ENCODE measurements at places on chromosomes 5 and 9.

- DNase-seq: no peak
Measured at GRCh38 chr9:17843236-17843635, 264.4 kb downstream of the SH3GL2 start.

- DNase-seq: no peak
Measured at GRCh38 chr9:37429441-37430285, 7.2 kb downstream of the GRHPR start.

DNA sequence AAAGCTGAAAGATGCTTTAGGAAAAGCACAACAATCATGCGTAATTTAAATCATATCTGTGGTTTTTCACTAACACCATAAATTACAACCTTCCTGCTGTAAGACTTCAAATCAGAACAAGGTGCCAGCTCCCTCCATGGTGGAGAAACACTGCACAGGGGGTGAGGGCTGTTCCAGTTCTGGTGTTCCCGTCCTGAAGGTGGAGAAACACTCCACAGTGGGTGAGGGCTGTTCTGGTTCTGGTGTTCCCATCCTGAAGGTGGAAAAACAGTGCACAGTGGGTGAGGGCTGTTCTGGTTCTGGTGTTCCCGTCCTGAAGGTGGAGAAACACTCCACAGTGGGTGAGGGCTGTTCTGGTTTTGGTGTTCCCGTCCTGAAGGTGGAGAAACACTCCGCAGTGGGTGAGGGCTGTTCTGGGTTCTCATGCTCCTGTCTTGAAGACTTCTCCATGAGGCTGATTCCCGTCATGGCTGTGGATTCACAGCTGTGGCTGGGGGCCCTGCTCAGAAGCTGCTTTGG, 12.9 kb downstream of the PLEKHG4B start:
- no peak for DNase-seq

DNA sequence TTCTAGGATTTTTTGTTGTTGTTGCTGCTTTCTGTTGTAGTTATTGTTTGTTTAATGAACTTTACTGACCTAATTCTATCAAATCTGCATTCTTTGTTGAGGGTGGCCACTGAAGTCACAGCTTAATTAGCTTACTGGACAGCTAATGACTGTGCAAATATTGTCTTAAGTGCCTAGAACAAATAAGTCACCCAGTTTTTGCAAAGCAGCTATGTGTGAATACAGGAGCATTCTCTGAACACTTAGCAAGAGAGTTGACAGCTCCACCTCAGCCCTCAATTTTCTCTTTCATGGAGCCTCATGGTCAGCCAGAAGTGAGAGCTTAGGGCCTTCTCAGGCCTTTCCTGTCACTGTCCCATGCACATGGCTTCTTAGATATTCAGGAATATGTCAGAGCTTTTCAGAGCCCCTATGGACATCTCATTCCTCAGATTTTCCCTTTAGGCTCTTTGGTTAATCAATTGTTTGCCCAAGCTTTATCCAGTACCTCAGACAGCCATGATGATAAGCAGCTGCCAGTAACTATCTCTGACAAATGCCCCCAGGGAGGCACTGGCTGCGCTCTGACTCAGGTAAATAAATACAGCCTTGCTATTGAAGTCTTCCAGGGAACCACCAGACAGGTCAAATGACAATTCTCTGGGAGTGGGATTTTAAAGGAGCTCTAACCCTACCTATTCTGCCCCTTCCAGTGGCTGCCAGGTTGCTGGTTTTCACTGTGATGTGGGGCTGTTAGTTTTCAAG, 241.4 kb upstream of the IL12B start:
- DNase-seq: no peak

GRCh38 chr9:26656003-26656870, 236.4 kb downstream of the CAAP1 start:
- DNase-seq: no peak

GRCh38 chr5:132669455-132669820, 4.4 kb upstream of the IL4 start:
- DNase-seq: no peak

GRCh38 chr9:120214332-120214731, 365.6 kb downstream of the CDK5RAP2 start:
- no peak for DNase-seq

DNA sequence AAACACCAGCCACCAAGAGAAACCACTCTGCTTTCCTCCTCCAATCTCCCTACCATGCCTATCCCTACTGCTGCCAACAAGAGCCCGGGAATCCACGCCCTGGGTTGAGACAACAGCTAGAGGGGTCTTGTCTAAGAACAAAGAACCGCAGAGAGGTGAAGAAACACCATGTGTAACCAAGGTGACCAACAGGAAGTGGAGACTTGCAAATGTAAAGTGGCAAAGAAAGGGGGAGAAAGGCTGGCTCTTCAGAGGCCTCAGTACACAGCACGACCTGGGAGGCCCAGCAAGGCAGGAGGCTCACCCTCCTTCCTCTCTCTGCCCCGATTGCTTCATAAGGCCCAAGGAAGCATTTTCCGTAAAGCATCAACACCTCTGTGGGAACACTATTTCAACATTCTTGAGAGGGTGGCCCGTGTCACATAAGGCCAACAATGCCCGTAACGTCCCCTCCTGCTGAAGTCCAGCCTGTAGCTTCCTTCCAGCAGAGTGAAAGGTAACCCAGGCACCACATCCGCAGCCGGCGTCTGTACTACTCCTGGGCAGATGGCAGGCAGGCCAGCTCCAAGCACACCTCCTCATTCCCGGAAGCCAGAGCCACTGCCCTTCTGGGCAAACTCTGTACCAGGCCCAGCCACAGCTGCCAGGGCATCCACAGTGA, 18.3 kb downstream of the CCNJL start:
- DNase-seq: no peak

GRCh38 chr5:111952555-111952954, 195.6 kb upstream of the NREP start:
- DNase-seq: no peak

DNA sequence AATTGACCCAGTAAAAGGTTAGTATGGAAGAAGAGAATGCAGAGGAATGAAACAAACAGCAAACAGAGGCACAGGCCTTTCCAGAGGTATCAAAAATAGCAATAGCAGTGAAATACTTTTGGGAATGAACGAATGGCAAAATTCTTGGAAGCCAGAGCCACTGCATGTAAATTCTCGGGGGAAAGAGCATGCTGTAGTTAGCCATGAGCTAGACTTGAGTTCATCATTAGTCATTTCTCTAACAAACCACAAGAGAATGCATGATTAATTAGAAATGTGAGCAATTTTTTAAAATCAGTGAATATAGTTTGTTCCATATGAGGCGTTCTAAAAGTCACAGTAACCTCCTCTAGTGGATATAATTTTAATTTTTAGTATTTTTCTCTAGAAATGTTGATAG, 170.3 kb upstream of the PRR16 start:
- DNase-seq: no peak

- no peak for DNase-seq
Measured at GRCh38 chr5:92371889-92372235, 988.7 kb upstream of the ARRDC3 start.

- no peak for DNase-seq
Measured at GRCh38 chr9:136968333-136969127, 8.8 kb upstream of the PTGDS start.

DNA sequence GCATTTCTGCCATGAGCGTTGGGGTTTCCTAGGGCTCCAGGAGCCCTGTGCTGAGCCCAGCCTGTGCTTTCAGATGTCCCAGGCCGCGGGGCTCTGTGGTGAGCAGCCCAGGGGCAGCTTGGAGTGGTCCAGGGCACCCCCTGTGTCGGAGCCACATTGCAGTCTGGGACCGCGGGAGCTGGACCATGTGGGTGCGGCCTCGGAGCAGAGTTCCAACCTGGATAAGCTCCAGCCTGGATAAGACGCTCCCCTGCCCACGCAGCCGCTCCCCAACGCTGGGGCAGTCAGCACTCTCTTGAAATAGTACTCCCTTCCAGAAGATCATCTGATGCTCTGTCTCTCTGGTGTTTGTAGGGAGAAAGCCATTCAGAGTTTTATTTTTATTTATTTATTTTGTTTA, 111.1 kb downstream of the WNK2 start:
- DNase-seq: no peak

DNA sequence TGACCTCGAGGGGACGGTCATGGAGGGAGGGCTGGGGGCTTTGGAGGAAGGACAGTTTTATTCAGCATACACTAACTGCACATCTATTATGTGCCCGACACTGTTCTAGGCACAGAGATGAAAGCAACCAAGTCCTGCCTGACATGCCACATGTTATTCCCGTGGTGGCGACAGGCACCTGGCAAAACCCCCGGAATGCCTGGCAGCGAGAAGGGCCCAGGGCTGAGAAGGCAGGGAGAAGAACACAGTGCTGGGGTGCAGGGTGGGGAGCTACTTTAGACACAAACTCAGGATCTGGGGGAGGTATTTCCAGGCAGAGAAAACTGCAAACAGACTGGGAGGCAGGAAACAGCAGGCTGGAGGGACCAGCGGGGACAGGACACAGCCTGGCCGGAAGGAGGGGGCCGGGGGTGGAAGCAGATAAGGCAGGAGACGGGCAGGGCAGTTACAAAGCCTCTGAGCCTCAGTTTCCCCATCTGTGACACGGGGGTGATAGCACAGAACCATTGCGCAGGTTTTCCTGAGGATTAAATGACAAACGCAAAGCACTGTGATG, 77.7 kb downstream of the STK10 start:
- DNase-seq: no peak

DNA sequence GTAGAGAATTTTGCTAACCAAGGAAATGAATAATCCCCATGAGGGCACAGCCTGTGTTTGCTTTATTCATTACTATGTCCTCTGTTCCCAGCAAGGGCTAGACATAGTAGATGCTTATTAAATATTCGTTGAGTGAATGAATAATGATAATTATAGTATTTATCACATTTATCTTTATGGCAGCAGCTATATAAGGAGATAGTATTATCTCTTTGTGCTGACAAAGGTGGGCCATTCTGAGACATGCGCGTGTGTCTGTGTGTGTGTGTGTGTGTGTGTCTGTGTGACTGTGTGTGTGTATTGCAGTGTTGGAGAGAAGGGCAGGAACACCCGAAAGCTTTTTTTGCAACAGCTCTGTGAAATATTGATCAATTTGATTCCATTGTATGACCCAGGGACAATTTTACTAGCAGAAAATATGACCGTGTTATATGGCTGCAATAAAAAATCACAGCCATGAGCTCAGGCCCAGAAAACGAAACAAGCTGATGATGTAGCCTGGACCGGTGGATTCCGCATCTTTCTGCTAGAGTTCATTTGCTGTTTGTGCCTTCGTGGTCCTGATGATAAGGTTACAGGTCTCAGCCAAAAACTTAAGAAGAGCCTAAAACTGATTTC, 39.8 kb downstream of the ZNF618 start:
- DNase-seq: no peak

- DNase-seq: no peak
Measured at GRCh38 chr9:137268538-137269201, 8.9 kb upstream of the TOR4A start.

- DNase-seq: no peak
Measured at GRCh38 chr5:90871391-90871991, 312.9 kb downstream of the ADGRV1 start.

GRCh38 chr5:72314571-72315172, 5.4 kb downstream of the MRPS27 start:
- DNase-seq: no peak

DNA sequence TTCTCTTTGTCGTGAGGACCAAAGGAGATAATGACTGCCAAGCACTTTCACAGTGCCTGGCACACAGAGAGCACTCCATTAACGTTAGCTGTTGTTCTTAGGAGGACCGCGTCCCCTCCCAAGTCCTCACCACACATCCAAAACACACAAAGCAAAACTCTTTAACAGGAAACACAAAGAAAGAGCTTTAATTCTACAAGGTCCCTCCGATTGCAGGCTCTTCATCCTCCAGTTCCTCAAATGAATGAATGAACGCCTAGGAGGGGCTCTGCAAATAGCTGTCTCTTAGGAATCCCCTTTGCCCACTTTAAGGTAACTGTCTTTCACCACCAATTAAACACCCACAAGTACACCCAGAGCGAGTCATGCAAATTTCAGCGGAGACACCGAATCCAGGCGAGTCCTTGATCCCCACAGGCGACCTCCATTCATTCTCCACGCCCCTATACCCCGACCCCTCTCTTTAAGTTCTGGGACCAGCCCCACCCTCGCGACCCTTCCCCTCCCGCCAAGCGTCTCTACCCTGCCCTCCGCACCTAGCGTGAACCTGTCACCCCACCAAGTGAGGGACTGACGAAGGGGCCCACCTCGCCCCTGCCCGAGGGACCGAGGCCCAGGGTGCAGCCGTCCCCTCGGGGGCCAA, 644 bp downstream of the TSC1 start:
- no peak for DNase-seq

DNA sequence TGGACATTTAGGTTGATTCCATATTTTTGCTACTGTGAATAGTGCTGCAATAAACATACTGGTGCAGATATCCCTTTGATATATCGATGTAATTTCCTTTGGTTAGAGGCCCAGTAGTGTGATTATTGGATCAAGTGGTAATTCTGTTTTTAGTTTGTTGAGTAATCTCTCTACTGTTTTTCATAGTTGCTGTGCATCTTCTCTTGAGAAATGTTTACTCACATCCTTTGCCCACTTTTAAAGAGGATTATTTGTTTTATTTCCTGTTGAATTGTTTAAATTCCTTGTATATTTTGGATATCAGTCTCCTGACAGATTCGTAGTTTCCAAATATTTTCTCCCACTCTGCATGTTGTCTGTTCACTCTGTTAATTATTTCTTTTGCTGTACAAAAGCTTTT, 352.6 kb upstream of the TARS1 start:
- DNase-seq: no peak

DNA sequence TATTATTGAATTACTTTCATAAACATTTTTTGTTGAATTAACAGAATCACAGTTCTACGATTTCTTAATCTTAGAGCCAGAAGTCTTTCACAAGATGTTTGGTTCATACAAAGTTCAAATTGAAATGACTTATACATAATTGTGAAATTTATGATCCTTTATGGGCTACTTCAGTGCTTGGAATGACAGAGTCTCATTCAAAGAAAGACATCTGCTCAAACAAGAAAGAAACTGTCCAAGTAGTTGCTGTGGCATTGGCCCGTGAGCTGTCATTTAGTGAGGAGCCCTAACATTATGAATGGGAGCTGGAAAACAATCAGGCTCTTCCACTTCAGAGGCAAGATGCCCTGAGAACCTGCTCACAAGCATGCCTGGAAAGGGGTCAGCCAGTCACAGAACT, 63.4 kb downstream of the AUH start:
- DNase-seq: no peak

DNA sequence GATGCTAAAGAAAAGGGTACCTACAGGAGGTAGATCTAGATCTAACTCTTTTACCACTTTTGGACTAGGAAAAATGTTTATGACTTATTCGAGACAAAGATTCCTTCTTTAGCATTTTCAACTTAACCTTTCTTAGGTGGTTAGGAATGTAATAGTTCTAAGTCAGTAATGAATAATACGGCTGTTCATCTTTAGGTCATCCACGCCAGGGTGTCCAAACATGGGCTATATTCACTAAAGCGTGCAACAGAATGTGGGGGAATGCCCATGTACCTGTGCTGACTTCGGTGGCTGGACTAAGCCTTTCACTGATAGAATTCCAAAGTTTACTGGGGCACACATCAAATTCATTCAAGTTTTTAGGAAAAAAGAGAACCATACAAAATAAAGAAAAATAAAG, 164.7 kb downstream of the TSSK1B start:
- no peak for DNase-seq
